ENCODE measurements at places on chromosomes 6 and 20.

GRCh38 chr6:56168596-56168995, 78.8 kb downstream of the COL21A1 start:
- DNase-seq, result no peak

DNA sequence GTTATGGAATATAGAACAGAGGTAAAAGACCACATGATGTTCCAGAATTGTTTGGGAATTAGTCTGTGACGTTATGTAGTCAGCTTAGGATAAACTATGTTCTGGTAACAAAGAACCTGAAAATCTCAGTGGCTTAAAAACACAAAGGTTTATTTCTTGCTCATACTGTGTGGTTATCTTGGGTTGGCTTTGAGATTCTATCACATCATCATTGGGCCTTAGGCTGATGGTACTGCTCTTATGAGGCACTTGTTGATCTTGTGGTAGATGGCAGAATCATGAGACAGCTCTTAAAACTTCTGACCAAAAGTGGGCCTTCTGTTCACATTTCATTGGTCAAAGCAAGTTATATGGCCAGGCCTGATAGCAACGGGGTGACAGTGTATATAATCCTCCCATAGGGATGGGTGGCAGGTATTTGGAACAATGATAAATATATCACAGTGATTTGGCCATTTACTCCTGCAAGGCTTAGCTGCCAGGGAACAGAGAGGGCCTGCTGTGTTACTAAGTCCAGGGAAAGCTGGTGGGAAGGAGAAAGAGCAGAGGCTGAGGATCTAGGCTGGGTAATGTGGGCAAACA, 13.5 kb downstream of the DHX35 start:
- no peak for DNase-seq

DNA sequence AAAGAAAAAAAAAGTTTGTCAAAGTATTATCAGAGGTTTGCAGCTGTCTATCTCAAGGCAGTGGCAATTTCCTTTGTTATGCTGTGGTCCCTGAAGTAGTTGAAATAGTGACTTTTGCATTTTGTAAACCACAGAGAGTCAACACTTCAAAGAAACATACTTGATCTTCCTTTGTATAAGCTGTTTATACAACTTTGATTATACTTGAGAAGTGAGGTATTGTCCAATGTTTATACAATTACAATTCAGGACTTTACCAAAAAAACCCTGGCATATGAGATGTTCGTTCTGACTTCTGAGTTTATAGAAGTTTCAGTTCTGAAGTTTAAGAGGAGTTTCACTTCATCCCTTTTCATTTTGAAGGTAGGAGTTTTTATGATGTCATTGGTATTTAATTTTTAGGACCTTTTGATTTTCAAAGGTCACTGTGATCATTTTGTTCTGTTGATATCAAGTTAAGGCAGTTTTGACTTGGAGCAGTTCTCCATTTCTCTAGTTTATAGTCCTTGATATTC, 4.0 kb downstream of the STK4 start:
- DNase-seq, result peak; percentile 11

- DNase-seq, result peak; percentile 99
Observed at GRCh38 chr6:148509800-148510581, 167.4 kb downstream of the SASH1 start.

DNA sequence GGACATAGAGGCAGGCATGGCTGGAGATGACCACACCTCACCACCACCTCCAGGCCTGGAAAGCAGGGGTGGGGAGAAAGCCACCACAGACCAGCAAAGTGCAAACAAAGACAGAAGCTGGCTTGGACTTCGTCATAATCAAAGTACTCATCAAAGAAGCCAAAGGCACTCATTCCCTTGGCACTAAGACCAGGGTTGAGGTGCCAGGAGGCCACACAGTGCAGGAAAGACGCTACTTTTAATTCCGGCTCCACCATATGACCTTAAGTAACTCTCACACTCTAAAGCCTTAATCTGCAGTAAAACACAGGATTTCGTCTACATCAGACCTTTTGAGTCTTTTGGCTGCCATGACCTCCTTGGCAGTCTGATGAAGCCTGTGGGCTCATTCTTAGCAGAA, 123.1 kb downstream of the HIVEP2 start:
- DNase-seq, result no peak

- peak; percentile 79 for DNase-seq
Observed at GRCh38 chr6:131946992-131947955, 3.9 kb downstream of the CCN2 start.

GRCh38 chr20:58970146-58970545, 10.9 kb upstream of the NELFCD start:
- no peak for DNase-seq

DNA sequence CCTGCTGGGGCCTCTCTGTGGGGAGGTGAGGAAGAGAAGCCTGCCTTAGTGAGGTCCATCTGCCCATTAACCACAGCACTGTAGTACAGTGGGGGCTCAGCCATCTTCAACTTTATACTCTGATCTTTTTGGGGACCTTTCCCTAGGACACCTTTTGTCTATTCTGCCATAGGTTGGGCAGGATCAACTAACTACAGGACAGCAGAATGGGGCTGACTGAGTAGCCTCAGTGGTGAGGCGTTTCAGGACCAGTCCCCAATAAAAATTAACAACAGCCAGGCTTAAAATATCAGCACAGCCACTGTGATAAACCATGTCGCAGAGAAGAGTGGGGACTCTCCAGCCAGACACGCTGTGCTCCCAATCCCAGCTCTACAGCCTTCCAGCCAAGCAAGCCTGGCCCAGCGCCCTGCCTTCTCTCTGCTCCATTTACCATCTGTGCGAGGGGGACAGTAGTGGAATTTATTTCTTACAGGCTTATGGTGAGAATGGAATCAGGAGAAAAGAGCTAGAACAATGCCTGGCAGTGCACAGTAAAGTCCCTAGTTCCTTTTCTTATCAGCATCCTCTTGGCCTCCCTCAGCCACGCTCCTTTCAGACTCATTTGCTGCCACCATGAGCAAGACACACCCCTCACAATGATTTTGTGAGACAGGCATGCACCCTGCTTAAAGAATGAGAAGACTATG, 75.5 kb downstream of the SLC22A23 start:
- DNase-seq, result no peak

GRCh38 chr20:22373164-22373895, 211.0 kb downstream of the FOXA2 start:
- no peak for DNase-seq

DNA sequence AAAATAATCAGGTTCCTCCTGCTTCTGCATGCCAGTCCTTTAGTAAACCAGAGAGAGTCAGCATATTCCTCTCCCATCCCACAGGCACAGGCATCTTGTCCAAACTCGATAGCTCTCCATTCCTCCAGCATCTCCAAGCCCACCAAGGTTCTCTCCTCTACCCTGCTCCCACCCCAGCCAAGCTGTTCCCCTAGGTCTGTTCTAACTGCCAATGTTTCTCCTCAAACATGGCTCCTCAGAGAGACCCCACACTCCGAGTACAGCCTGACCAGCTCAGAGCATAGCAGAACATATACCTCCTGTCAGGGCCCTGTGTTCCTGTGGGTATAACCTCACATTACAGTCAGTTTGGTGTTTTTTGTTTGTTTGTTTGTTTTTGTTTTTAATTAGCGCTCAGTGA, 177.8 kb downstream of the VEGFA start:
- DNase-seq, result no peak

GRCh38 chr6:70396796-70397729, 16.2 kb upstream of the FAM135A start:
- no peak for DNase-seq

GRCh38 chr6:3912361-3913076, 63.3 kb downstream of the FAM50B start:
- no peak for DNase-seq

DNA sequence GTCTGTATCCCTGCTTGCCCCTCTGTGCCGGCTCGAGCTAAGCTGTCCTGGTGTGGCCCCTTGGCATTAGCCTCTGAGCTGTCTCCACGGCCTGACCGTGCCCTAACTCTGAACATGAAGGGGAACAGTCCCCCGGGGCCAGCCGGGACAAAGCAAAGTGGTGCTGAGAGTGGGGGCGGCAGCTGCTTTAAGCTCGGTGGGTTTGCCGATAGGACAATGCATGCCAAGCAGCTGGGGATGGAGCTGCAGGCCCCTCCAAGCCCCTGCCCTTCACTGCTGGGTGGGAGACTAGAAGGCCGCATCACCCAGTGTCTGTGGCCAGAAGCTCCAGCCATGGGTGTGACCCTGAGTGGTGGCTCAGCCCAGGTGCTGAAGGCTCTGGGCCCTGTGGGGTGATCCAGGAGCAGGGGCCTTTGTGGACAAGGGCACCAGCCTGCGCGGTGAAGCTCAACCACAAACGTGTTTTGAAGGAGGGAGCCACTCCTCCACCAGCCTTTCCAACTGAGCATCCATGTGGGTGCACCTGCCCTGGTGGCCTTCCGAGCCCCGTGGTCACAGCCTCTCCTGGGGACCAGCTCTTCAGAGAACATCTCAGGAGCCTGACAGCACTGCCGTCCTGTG, 242.5 kb downstream of the ERMARD start:
- DNase-seq, result no peak

GRCh38 chr20:35669681-35670080, 5.0 kb upstream of the CPNE1 start:
- no peak for DNase-seq
